Psoas muscle (tissue), 8 donors: ENCODE measurements at places on chromosomes 13 and 19. TPM values are rescaled to one million over a fixed set of nuclear protein-coding genes. Genes with fewer than 3 reads are reported as not detected.

DNA sequence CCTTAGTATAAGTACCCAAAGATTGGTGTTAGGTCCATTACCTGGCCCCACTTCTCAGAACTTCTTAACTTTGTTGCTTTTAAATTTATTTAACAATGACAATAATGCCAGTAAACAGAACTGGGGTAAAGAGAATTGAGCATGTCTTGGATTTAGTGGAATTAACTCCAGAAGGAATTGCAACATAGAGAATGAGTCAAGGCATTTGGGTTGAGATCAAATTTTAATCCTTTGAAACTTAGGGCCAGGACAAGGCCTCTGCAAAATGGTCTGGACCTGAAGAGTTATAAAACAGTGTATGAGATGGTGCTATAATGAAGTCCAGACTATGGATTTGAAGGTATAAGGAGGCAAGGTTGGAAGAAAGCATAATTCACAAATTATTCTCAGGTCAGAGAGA is 1030.4 kb downstream of the SLITRK5 start:
- DNase-seq: no peak

DNA sequence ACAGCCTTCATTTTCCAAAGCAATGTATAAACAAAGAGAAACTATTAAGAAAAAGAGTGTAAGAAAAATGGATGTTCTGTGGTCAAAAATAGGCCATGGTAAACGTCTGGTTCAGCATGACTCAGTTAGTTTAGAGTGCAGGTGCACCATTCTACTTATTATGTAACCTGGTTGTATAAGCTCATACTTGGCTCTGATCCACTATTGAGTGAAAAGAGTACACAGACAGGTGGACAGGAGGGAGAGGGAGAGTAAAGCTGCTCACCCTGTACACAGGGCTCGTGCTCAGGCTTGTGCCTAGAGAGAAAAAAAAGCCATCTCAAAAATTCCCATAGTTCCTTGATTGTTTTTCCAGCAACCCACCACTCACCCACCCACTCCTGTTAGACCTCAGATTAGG is 85.8 kb upstream of the ZNF91 start:
- no peak for DNase-seq

DNA sequence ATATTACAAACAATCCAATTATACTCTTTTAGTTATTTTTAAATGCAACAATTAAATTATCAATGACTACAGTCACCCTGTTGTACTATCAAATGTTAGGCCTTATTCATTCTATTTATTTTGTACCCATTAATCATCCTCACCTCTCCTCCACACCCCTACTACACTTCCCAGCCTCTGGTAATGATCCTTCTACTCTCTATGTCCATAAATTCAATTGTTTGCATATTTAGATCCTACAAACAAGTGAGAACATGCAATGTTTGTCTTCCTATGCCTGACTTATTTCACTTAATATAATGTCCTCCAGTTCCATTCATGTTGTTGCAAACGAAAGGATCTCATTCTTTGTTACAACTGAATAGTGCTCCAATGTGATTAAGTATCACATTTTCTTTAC is 1414.6 kb downstream of the SLITRK1 start:
- no peak for DNase-seq

- peak; percentile 96 for DNase-seq
Measured at GRCh38 chr19:49808711-49809159, 4.4 kb downstream of the FUZ start.

- no peak for DNase-seq
Measured at GRCh38 chr19:43956827-43957226, 5.8 kb downstream of the ZNF221 start.

- DNase-seq: no peak
Measured at GRCh38 chr13:46905249-46905648, 8.4 kb upstream of the HTR2A start.

- DNase-seq: no peak
Measured at GRCh38 chr13:76474966-76475365, 411.2 kb downstream of the KCTD12 start.

- DNase-seq: no peak
Measured at GRCh38 chr13:22062478-22063205, 391.8 kb downstream of the FGF9 start.

DNA sequence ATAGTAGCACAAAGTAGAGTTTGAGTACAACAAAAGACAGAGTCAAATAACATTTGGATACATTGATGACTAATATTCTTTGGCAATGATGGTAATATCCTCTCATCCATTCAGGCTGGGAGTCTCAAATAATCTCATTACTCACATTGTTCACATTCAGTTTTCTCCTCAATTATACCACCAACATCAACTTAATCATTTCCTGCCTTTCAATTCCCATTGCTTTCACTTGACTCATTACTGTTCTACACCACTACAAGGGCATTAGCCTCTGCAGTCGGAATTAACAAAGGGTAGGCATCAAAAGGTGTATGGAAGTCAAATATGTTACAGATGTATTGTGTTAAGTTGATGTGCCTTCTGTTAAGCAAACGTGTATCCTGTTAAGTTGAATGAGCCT is 518.4 kb upstream of the SLITRK1 start:
- DNase-seq: no peak

GRCh38 chr13:84571264-84571663 is 689.0 kb upstream of the SLITRK1 start:
- DNase-seq: no peak

DNA sequence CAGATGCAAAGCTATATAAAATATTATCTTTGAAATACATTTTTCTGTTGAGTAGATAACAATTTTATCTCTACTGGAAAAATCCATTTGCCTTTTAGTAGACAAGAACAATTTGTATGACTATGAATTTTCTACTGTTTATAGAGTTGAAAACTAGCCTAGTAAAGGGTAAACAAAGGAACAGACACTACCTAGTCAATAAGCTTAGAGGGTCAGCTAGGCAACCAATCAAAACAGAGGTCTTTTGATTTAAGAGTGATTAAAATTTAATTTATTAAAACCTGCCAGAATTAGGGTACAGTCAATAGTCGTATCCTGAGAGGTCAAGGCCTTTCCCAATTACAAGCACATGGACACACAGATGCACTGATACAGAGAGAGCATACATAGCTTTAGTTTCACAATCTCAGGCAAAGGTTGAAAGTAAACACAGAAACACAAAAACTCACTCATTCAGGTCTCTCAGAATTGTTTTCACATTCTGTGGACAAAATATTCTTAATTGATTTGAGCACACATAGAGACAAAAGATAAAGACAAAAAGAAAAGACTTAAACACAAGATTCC is 24.5 kb upstream of the GPC6 start:
- no peak for DNase-seq

GRCh38 chr19:1151037-1151724 is 22.9 kb downstream of the SBNO2 start:
- DNase-seq: peak; percentile 55

The COX7A1 gene
- 571 TPM for polyA plus RNA-seq

The RASIP1 gene
- polyA plus RNA-seq: 3.9 TPM

The FXYD7 gene
- not detected for polyA plus RNA-seq

The TMPRSS9 gene
- polyA plus RNA-seq: not detected

The NECTIN2 gene
- 18.1 TPM for polyA plus RNA-seq

The LRRC63 gene
- polyA plus RNA-seq: 0.04 TPM

The NLRP11 gene
- not detected for polyA plus RNA-seq

The GRK1 gene
- polyA plus RNA-seq: not detected

The EDDM13 gene
- not detected for polyA plus RNA-seq
